ENCODE measurements at places on chromosomes 3 and 15.

- no peak for DNase-seq
Observed at GRCh38 chr15:56351353-56351752, 13.9 kb upstream of the TEX9 start.

- DNase-seq = no peak
Observed at GRCh38 chr3:125591116-125591760, 4.1 kb downstream of the OSBPL11 start.

DNA sequence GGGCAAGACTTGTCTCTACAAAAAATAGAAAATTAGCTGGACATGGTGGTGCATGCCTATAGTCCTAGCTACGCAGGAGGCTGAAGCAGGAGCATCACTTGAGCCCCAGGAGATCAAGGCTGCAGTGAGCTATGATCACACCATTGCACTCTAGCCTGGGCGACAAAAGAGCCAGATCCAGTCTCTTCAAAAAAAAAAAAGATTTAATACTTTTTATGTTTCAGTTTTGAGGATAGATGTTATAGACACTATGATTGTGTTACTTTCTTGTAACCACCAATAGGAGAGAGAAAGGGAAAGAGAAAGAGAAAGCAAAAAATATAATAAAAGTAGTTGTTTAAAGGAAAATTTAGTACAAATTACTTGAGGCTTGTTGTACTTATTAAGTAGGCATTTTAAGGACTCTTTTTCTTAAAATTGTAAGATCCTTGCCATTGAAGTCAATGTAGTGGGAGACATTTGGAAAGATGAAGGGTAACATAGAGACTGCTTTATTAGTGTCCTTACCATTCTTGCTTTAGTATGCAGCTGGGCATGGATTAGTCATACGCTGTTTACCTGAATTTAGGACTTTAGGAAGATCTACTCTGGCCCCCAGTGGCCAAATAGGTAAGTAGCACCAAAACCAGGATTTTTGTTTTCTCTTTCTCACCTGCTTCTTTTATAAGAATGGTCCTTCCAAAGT is 35.1 kb upstream of the ZDHHC23 start:
- peak; percentile 13 for DNase-seq

DNA sequence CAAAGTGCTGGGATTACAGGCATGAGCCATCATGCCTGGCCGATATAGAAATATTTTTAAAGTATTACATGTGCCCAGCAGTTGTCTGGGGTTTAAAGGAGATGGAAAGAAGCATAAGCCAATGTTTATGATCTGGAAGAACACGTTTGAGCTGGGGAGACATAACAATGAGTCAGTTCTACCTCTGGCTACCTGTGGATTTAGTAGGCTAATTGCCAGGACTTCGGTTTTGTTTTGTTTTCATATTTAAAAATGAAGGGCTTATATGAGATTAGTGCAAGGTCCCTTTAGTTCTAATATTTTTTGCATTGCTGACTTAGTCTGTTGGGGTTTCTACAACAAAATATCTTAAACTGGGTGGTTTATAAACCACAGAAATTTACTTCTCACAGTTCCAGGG is 22.9 kb upstream of the TNFSF10 start:
- no peak for DNase-seq

GRCh38 chr15:78873793-78874765 is 1.4 kb downstream of the MORF4L1 start:
- no peak for DNase-seq

- no peak for DNase-seq
Observed at GRCh38 chr3:156307704-156308103, 187.3 kb downstream of the KCNAB1 start.

- no peak for DNase-seq
Observed at GRCh38 chr3:112470788-112471187, 28.5 kb downstream of the BTLA start.

DNA sequence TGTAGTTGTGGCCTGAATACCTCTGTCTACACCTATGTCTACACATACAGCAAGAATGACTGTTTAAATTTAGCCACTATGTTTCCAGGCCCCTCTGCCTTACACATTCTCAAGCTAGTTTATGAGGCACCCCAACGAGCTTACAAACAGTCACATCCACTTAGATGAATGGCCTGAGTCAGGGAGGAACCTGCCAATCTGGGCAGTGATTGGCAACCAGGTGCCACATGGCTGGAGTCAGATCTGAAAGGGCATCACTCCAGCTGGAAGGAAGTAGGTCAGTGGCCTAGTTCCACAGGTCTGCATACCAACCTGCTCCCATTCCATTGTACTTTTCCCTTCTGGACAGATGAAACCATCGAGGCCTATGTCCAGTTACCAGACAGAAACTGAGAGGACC is 136.3 kb downstream of the FOXP1 start:
- DNase-seq = no peak

Measured in NCI-H774 (cell line).